NCI-H446 (cell line): ENCODE measurements at places on chromosomes 6 and 20.

GRCh38 chr6:1296542-1296941, 15.4 kb upstream of the FOXQ1 start:
- DNase-seq = no peak

- peak; percentile 40 for DNase-seq
These were observed 950 bp downstream of the KCTD20 start for GRCh38 chr6:36443471-36444428.

GRCh38 chr6:7473805-7474719, 67.4 kb upstream of the DSP start:
- DNase-seq = no peak

DNA sequence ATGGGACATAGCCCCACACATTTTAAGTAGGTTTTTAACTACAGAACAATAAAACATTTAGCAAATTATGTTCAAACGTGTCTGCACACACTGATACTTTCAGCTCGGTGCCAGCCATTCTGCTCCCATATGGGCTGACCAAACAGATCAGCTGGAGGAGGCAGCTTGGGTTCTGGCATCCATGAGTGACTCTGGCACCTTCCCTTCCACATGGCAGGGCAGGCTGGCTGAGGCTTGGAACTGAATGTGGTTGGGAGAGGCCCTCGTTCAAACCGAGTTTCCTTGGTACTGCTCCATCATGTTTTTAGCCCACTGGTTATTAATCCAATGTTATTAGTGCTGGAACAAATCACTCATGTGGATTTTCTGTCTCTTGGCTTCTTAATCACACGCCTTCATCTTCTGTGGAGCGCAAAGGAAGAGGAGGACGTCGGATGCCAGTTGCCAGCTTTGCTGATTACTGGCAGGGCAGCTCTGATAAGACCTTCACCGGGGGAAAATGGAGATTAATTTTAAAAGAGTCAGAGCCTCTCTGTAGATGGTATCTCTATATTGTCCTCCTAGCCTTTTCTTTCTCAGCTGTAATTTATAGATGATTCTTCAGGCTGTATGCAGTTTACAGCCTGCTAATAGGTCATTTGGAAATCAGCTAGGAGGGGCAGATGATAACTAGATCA, 93.1 kb upstream of the TIAM2 start:
- DNase-seq = peak; percentile 75

DNA sequence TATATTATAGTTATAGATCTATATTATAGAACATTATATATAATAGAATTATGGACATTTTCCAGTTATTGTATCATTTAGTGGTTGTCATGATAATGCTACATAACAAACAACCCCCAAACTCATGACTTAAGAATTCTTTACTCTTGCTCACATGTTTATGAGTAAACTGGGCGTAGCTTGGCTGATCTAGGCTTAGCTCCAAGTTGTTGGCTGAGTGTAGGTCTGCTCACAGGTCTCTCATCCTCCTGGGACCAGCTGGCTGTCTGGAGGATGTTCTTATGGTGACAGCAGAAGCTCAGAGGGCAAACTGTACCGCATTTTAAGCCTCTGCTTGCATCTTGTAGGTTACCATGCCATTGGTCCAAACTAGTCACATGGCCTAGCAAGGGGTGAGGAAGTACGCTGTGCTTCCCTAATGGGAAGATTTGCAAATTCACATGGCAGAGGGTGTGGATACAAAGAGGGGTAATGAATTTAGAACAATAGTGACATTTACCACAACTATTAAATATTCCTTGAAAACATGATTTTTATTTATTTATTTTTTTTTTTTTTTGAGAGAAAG, 34.2 kb downstream of the ARHGAP40 start:
- DNase-seq = peak; percentile 19

DNA sequence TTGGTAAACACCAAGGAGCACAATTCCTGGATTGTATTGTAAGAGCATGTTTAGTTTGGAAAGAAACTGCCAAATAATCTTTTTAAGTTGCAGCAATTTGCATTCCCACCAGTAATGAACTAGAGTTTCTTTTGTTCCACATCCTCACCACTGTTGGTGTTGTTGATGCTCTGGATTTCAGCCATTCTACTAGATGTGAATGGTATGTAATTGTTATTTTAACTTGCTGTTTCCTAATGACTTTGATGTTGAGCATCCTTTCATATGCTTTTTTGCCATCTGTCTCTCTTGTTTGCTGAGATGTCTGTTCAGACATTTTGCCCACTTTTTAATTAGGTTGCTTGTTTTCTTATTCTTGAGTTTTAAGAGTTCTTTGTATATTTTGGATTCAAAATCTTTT, 1654.1 kb downstream of the GRIK2 start:
- peak; percentile 27 for DNase-seq

DNA sequence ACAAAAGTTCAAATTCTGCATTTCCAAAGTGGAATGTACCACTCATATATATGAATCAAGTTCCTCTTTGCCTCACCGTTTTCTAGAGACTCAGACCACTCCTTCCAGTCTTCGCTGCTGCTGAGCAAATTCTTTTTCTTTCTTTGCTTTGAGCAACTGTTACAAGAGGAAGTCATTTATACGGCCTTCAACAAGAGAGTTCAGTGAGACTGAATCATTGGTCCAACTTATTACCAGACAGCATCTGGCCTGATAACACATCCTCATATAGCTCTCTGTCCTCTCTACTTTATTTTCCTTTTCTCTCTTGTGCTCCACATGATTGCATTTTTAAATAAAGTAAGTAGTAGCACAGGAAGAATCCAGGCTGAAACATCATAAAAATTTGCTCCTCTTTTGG, 652.7 kb downstream of the PHF3 start:
- DNase-seq = no peak

DNA sequence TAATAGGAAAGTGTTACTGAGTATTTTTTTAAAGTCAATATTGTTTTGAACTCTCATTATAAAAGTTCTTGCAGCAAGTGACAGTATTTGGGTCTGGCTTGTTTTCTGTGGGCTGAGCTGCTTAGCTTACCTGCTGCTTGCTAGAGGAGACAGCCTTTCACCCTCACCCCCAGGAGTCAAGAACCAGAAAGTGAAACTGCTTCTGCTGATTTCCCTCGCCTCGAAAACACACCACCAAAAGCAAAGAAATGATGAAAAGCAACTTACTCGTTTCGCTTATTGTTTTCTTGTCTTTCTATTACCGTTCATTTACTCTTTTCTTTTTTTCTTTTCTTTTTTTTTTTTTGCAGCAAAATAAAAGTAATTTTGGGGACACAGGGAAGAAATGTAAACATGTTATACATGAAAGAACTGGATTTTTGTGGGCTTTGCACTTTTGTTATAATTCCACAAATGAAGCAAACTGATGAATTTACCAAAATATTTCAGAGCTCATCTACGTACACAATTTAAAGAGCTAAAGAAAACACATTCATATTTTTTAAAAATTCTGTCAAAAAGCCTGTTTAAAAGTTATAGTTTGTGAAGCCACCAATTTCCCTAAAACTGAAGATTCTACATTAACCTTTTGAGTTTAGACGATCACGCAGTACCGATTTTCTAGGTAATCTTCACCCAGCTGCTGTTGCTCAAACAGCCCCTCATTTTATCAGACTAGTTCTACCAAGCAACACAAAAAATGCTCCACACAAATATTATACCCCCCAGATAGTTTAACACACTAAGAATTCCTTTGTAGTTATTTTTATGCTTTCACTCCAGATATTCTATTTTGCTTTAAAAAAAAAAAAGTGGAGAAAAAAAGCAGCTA, 1.7 kb downstream of the SCML4 start:
- DNase-seq = no peak

DNA sequence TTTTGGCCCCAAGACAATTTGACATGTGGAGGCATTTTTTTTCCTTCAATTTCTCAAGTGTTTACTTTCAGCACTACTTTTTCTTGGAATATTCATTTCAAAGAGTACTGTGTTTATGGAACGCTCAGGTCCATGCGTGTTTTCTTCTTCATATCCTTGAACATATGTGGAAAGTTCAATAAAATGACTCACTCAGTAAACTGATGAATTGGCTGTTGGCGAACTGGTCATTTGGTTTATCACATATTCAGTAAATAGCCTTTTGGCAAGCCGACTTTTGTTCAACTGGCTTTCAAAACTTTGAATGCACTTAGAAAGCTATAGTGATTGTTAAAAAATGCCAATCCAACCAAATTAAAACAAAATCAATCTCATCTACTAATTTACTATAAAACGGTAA, 964.6 kb upstream of the SLC35B3 start:
- no peak for DNase-seq

GRCh38 chr6:127119102-127120022, 891 bp downstream of the RSPO3 start:
- DNase-seq = no peak
